ENCODE measurements at places on chromosomes 4 and X.

DNA sequence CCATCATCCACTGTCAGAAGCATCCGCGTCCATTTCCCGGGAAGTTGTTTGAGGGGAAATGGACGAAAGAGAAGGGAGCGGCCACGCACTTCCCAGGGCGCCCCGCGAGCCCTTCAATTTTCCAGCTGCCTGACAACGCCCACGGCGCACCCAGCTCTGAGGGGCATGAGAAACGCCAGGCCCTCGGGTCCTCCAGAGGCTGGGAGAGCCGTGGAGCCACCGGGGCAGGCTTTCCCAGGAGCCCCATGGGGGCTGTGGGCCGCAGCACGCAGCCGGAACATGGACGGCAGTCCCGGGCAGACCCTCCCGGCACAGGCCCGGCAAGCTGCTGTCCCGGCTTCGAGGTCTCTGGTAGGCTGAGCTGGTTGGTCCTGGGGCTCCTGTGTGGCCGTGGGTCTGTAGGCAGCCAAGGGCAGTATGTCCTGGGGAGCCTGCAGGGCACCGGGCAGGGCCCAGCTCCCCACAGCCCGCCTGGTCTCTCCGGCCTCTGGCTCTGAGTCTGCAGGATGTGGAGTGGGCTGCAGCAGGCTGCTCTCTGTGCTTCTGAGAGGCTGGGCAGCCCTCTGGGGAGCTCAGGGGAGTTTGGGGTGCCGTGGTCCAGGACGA, 115.2 kb downstream of the FAM53A start:
- no peak for DNase-seq

DNA sequence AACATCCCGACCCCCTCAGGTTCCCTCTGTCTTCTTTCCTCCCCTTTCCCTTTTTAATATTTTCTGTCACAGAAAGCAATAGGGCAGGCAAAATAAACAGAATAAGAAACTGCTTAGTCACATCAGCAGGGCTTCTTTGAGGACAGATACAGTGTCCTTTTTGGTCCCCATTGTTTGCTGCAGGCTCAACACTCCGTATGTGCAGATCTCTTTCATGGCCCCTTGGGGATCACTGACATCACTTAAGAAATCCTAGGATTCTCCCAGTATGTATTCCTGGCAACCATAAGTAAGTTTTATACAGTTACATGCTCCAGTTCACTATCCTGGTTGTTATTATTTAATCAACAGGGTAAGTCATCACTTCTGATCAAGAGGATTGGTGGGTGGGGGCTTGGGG, 448.0 kb downstream of the NKX6-1 start:
- no peak for DNase-seq

GRCh38 chrX:24301806-24302205, 12.1 kb downstream of the SUPT20HL2 start:
- no peak for DNase-seq

DNA sequence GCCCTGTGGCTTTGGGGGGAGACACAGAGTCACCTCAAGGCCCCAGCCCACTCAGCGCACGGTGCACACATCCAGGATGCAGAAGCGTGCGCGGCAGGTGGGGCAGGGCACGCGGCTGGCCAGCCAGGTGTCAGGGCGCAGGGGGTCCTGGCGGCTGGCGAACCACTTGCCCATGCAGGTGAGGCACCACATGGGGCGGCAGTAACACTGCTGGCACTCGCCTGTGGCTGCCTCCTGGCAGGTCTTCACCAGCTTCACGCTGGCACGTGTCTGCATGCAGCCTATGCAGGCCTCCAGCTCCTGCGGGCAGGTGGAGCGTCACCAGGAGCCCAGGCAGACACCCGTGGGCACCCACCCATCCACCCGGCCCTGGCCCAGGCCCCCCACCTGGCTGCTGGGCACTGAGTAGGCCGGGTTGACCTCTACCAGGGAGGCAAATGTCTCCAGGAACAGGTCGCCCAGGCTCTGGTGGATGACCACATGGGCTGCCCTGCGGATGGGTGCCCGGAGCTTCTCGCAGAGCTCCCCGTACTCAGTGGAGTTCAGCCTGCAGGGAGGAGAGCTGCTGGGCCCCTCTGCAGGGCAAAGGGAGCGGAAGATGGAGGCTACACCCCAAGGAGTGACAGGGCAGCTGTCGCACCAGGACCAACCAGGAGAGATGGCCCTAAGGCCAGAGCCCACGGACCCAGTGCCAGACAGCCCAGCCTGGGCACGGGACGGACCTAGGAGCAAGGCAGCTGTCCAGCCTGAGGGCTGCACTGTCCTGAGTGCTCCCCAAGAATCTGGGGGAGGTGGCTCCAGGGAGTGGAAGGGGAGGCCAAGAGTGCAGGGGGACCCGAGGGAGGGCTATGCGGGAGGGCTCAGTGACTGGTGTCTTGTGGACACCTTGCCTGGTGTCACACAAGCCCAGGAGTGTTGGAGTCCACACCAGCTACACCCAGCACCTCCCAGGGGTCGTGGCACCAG, 3.7 kb downstream of the TMEM129 start:
- DNase-seq: no peak

GRCh38 chr4:184287697-184288255, 70.1 kb upstream of the ENPP6 start:
- no peak for DNase-seq

GRCh38 chr4:54929459-54929858, 195.9 kb downstream of the KDR start:
- DNase-seq: peak; percentile 13

GRCh38 chr4:1302159-1302558, 12.5 kb downstream of the MAEA start:
- no peak for DNase-seq

- DNase-seq: no peak
Observed at GRCh38 chr4:53583513-53583912, 7.8 kb downstream of the LNX1 start.

DNA sequence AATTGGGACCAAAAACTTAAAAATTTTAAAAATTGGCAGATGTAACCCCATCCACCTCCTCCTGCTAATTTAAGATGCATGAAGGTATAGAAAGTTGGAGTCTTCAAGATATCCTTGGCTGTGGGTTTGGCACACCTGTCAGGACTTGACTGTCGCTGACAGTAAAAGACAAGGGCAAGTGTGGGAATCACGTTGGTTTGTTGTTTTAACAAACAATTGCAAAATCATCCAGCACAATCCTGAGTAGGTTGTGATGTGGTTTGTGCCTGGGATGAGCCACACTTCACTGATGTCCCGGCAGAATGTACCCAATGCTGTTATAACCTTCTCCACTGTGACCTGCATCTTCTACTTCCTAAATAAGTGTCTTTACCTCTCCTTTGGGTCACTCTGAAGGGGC, 24.0 kb downstream of the HOPX start:
- DNase-seq: no peak

DNA sequence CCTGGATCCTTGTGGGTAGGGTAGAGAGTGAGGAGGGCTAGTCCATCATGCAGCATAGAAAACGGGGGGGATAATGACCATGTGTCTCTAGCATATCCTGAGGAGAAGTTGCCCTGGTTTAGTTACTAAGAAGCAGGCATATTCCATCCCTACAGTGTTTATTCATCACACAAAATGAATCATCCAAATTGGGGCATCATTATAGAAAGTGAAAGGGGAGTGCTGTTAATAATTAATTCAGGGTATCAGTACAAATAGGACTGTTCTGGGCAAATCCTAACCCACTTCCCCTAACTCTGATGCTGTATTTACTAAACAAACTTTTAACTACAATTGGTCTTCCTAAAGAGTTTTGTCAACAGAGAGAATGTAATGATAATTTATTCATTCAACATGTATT, 281.1 kb upstream of the ARX start:
- no peak for DNase-seq

GRCh38 chr4:169234137-169234855, 36.5 kb downstream of the SH3RF1 start:
- DNase-seq: no peak

GRCh38 chrX:9597361-9598035, 132.6 kb downstream of the TBL1X start:
- no peak for DNase-seq

- no peak for DNase-seq
Observed at GRCh38 chr4:84481860-84482245, 17.2 kb downstream of the NKX6-1 start.

DNA sequence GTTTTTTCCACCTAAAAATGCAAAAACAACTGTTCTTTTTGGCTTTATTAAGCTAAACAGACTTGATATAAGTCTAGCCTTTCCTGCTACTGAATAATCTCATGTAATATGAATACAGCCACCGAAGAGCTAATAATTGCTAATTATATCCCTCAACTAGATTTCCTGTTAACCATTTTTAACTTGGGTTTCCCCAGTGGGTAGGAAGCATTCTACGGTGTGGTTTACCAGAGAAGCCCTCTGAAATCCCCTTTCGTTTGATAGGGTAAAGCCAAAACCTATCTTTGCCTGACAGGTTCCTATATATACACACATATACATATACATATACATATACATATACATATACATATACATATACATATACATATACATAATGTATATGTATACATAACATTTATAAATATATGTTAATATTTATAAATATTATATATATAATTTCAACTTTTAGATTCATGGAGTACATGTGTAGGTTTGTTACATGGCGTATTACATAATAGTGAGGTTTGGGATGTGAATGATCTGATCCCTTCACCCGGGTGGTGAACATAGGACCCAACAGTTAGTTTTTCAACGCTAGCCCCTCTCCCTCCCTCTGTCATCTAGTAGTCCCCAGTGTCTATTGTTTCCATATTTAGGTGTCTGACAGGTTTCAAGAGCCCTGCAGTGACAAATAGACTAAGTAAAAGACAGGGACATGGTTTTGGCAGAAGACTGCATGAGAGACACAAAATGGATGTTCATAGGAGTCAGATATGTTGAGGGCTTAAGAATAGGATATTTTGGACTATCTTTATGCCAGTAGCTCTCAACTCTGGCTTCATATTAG, 62.4 kb downstream of the ATXN3L start:
- DNase-seq: no peak

DNA sequence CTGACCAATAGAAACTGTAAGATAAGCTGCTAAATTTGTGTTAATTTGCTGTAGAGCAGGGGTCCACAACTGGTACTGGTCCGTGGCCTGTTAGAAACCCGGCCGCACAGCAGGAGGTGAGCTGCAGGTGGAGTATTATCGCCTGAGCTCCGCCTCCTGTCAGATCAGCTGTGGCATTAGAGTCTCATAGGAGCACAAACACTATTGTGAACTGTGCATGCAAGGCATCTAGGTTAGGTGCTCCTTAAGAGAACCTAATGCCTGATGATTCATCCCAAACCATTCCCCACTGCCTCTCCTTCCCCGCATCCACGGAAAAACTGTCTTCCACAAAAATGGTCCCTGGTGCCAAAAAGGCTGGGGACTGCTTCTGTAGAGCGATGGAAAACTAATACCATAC, 19.7 kb downstream of the FBXW7 start:
- no peak for DNase-seq

GRCh38 chrX:37755025-37755424, 24.8 kb upstream of the CYBB start:
- no peak for DNase-seq

GRCh38 chrX:68146054-68146453, 287.2 kb downstream of the OPHN1 start:
- peak; percentile 0 for DNase-seq

GRCh38 chr4:68373513-68373912, 23.6 kb upstream of the YTHDC1 start:
- no peak for DNase-seq

DNA sequence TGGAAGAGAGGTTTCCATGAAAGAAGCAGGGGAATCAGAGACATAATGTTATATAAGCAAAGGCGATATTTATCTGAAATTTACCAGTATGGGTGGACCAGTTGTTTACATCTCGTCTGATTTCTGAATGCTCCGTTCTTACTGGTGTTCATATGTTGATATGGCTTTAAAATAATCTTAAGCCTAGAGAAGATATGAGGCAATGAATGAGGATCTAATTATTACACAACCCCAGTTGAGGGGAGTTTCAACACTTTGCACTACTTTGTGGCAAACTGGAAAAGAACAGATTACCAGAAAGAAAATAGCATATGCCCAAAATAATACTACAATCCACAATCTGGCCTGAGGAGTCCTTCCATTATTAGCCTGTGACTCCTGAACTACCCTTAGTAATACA, 263.3 kb upstream of the MAGEB2 start:
- no peak for DNase-seq

- DNase-seq: no peak
Observed at GRCh38 chr4:47536966-47537365, 51.9 kb downstream of the ATP10D start.

DNA sequence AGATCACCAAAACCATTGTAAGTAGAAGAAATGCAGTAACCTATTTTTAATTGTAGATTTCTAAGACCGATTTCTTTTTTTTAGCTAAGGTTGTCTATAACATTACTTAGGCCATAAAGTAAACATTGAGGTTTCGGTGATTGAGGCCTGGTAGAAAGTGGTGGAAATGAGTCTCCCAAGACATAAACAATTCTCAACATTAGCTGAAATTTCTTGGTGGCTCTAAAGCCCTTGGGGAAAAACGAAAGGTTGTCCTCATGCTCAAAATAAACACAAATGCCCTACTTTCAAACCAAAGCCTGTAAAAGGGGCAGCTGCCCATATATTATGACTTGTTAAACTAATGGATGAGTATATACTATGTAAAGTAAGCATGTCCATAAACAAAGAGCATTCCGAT, 98.8 kb downstream of the SCFD2 start:
- DNase-seq: no peak

DNA sequence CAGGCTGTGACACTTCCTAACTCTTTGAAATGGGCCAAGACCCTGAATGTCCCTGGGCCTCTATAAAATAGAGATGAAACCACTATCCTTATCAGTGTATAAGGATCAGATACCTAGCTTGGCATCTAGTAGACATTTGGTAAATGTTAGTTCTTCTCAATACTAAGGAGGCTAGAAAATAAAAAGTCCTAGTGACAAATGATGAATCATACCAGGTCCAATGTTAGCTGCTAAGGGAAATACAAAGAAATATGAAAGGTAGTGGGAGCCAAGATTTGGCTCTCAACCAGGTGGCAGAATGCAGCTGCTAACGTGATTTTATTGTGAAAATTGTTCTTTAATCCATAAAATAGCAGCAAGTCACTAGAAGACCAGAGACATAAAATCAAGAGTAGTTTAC, 19.8 kb upstream of the PPARGC1A start:
- no peak for DNase-seq

GRCh38 chr4:1294891-1295290, 5.2 kb downstream of the MAEA start:
- no peak for DNase-seq

- DNase-seq: no peak
Observed at GRCh38 chrX:1159548-1159947, 52.9 kb downstream of the CRLF2 start.

Measured in NCI-H1105 treated with DMSO at 0.1 percent for 48 hours (cell line).